ENCODE measurements at places on chromosomes 5 and 9. TPM values are rescaled to one million over a fixed set of nuclear protein-coding genes. Genes with fewer than 3 reads are reported as not detected.
A peak's percentile ranks its signal among the peaks of the same experiment; 100 is the strongest.

- H3K4me3 ChIP-seq = no peak overlapping the region
- no peak overlapping the region for H3K27ac ChIP-seq
- H3K4me1 ChIP-seq = no peaks in the 10 kb centered on the region
- no peaks in the 10 kb centered on the region for H3K27me3 ChIP-seq
These were observed 621 bp downstream of the PCDHGA11 start for GRCh38 chr5:141421489-141421855.

DBH gene
- not detected for total RNA-seq

SMIM33 gene
- total RNA-seq = not detected

DNA sequence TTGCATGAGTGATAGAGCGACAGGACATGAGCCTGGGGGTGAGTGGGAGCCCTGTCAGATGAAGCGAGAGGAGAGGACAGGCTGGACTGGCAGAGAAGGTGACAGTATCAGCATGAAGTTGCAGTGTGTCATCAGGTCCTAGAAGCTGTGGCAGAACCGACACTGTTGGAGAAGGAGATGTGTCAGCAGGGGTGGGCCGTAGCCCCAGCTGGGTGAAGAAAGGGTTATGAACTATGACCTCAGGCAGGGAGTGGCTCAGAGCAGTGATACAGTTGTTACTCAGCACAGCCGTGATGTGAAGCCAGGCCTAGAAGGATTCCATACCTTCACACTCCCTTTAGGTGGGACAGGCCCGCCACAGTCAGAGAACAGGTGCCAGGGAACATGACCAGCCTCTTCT lies 7.6 kb downstream of the PCYOX1L start:
- no peaks in the 10 kb centered on the region for H3K27me3 ChIP-seq
- H3K4me3 ChIP-seq = no peak overlapping the region
- no peaks in the 10 kb centered on the region for H3K36me3 ChIP-seq

DNA sequence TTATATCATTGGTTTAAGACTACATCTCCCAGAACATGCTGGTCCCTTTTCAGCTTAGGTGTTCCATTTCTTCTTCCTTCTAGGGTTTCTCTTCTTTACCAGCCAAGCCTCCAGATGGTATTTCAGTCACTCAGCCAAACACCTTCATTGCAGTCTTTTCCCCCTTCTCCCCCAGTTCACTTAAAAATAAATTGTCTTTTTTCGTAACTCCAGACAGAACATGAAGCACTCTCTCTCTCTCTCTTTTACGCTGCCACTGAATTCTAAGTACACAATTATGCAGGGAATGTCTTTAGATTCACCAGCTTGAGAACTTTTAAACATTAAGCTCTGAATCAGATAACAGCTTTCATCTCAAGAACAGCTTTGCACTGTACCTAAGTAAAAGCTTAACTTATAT lies 419.7 kb upstream of the BRINP1 start:
- DNase-seq = no peak
- no peaks in the 10 kb centered on the region for H3K27me3 ChIP-seq
- H3K36me3 ChIP-seq = no peaks in the 10 kb centered on the region
- no peaks in the 10 kb centered on the region for H3K4me1 ChIP-seq
- H3K27ac ChIP-seq = no peak overlapping the region

SLC6A7 gene
- total RNA-seq = 0.35 TPM

DNA sequence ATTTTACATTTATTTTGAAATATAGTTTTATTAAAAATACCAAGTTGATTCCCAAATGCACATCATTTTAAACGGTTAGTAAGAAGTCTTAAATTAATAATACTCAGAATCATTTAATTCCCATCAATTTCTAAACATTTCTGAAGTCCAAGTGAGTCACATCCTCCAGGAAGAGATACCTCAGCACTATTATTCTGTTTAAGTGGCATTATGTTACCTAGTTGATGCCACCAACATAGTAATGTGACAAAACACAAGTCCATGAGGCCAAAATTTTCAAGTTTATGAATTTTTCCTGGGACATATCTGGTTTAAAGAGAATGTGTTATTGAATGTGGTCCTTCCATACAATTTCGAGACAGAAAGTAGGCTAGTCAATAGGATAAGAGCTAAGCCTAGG lies 1348.3 kb upstream of the CDH9 start:
- H3K27ac ChIP-seq = no peak overlapping the region
- H3K27me3 ChIP-seq = no peaks in the 10 kb centered on the region
- H3K36me3 ChIP-seq = no peaks in the 10 kb centered on the region
- H3K4me1 ChIP-seq = peaks cover 7% of the 10 kb centered on the region
- peak; percentile 37 for DNase-seq
